ENCODE measurements at places on chromosomes 16 and 17.

DNA sequence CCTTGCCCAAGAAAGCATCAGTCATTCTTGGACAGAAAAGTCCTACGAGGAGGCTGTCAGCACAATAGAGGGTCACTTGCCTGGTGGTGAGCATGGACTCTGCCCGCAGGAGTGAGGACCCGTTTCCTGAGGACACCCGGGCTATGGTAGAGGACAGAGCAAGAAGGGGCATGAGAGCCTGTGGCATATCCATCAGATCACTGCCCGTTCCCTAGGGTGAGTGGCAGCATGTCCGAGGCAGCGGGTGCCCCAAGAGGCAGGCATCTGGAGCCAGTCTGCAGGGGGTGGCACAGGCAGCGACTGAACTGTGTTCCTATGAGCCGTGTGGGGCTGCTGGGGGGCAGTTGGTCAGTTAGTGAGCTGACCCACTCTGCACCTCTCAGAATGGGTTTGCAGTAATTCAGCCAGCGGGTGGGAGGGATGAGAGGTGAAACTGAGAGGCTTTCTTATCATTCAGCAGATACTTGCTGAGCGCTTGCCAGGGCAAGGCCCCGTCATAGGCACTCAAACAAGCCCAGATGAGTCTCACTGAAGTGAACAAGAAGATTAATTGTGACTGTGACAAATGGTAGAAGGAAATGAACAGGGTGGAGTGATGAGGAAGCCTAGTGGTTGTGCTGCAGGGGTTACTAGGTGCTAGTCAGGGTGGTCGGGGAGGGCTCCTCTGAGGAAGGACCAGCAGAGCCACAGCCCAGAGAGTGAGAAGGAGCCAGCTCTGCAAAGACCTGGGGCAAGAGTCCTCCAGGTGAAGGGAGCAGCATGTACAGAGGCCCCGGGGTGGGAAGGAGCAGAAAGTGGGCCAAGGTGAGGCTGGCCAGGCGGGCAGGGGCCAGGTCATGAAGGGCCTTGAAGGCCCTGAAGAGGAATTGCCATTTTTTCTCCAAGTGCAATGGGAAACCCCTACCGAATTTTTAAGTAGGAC, 87.9 kb downstream of the CLEC16A start:
- no peak for DNase-seq

- no peak for DNase-seq
Measured at GRCh38 chr16:66834746-66835145, 4.0 kb upstream of the NAE1 start.

- no peak for DNase-seq
Measured at GRCh38 chr16:57910696-57911095, 60.2 kb downstream of the CNGB1 start.

GRCh38 chr17:21376759-21377690, 868 bp downstream of the KCNJ12 start:
- no peak for DNase-seq

DNA sequence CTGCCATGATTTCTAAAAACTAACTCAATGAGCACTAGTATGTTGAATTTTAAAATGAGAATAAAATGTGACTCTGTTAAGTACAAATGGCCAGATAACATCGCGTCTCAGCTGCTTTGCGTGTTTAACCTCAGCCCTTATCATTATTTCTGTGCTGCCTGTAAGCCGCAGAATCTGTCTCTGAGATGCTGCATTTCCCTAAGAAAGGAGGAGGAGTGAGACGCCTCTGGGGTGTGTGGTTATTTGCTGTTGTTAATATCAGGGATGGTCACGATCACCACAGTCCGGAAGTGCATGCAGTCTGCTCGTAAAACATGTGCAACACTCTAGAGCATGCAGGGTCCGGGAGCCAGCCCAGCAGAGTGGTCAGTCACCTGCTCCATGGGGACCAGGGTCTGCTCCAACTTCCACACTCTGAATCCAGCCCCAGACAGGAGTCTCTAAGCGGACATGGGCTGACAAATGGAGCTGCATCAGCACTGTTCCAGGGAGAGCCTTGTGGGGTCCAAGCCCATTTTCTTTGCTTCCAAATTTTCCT, 342.5 kb downstream of the MAF start:
- DNase-seq, result no peak

DNA sequence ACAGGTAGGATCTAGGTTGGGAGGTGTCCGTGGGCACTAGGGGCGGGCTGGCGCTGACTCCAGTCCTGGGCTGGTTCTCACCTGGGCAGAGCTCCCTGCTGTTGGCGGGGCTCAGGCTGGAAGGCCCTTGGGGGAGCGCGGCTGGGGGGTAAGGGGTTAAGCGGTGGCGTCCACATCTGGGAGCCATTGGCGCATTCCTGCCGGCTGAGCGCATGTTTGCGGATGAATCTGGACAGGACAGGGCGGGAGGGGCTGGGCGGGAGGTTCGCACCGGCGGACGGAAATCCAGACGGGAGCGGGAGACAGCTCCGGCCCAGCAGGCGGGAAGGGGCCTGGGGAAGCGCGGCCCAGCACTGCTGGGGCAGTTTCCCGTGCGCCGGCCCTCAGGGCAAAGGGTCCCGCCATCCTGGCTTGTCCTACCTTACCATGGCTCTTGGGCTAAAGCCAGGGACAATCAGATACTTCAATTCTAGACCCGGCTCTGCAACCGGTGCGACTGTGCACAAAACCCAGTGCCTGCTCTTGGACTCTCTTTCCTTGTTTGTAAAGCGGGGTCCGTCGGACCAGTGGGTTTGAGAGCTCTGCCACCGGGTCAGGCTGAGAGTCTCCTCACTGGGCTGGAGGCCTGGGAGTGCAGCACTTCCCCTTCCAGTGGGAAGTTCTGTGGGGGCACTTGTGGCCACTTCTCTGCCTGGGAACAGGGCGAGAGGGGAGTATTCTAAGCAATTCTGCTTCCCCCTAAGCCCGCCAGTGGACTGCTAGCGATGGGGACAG, 7.8 kb downstream of the RARA start:
- no peak for DNase-seq

DNA sequence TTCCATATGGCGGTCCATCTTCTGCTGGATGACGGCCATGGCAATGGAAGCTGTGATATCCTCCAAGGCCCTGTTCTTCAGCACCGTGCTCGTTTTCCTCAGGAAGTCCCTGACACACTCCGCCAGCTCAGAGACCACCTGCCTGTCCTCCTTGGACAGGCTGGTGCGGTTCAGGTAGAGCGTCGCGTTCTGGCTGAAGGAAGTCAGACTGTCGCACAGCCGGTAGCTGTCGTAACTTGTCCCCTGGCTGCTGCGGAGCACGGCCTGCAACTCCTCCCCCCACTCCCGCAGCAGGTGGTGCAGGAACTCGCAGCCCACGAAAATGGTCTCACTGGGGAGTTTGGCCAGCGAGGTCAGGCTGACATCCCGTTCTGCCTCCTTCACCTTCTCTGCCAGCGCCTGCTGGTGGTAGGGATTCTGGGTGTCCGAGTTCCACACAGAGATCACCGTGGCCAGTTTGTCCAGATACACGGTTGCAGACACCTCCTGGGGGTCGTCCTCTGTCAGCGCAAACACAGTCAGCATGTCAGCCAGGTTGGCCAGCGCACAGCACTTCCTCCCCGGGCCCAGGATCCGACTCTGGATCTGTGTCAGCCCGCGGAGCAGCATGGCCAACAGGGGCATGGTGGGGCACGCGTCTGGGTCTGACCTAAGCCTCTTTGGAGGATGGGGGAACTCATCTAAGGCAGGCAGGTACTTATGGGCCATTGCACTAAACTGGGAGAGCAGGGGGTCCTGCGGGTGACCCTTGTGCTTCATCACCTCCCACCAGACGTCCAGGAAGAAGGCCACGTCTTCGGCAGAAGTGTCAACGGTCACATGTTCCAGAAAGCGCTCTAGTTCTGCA, 5.1 kb downstream of the GEMIN4 start:
- no peak for DNase-seq
